ENCODE measurements at places on chromosomes 4 and X.

DNA sequence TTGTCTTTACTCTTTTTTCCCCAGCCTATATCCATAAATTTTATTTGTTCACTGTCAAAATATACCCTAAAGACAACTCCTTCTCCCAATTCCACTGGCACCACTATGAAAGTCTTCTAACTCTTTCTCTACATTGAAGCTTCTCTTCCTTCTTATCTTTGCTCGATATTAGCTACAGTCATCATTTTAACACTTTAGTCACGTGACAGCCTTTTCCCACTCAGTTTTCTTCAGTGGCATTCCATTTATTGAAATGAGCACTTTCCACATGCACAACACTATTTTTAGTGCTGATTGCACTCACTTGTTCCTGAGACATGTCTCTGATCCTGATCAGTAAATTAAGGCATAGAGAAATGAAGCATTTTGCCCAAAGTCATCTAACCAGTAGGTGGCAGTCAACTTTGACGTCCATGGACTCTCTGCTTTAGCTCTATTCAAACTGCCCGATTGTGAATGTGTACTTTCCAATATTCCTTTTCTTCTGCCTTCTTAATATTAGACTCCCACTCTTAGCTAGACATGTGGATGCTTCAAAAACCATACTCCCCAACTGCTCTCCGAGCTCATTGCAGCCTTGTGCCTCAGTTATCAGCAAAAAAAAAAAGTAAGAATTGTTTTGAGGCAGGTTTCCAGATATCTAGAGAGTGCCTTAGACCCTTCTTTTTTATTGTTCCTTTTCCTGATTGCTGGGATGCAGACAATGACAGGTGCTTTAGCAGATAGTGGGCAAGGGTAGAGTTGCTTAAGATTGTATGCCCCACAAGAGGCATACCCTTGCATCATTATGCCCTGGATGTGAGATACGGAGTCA lies 394.4 kb upstream of the ADGRL3 start:
- DNase-seq, result no peak

- peak; percentile 99 for DNase-seq
These were observed 20.5 kb upstream of the DHRSX start for GRCh38 chrX:2521092-2521926.

- no peak for DNase-seq
These were observed 469.0 kb downstream of the TLL1 start for GRCh38 chr4:166341992-166342391.

DNA sequence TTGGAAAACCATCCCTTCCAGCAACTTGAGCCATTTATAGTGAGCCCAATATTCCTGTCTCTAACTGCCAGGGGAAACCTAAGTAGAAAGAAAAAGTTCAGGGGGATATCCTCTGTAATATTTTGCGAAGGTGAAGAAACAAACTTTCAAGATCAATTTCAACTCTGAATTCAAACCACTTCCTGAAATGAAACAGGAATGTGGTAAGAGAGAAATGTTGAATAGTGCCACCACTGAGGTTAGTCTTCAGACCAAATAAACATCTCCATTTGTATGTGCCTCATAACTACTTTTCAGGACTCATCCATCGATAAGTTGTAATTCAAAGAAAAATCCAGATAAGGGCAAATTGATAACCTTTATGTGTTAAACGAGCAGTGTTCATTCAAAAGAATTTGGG lies 128.7 kb downstream of the GABRB1 start:
- DNase-seq, result peak; percentile 5

- no peak for DNase-seq
These were observed 208.9 kb downstream of the ADAMTS3 start for GRCh38 chr4:72360075-72360474.

- no peak for DNase-seq
These were observed 25.4 kb upstream of the HTRA3 start for GRCh38 chr4:8244001-8244757.

DNA sequence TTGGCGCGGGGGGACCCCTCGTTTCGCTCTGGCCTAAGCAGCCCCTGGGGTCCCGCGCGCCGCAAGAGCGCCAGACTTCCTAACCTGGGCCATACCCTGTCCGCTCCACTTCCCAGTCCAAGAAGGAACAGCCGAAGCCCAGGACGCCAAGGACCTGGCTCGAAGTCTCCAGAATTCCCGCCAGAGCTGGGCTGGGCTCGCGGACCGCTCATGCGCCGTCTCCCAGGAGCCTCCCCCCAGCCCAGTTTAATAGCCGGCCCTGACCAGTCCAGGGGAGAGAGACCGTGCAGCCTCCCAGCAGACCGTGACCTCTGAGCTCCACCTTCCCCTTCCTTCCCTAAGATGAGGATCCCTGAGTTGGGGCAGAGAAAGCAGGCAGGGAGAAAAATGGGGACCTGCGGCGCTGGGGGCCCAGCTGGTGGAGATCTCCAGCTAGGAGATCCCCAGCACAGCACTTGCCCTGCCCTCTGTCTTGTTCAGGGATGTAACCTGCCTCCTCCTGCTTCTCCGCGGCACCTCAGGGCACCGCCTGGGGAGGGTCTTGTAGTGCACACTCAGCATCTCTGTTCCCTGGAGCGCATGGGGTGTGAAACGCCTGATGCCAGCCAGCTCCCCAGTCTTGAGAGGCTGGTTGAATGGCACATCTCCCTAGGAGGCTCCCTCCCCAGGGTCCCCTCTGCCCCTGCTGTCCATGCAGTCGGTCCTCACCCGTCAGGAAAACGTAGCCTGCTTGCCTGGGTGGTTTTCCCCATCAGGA lies 1.2 kb upstream of the LETM1 start:
- peak; percentile 10 for DNase-seq

DNA sequence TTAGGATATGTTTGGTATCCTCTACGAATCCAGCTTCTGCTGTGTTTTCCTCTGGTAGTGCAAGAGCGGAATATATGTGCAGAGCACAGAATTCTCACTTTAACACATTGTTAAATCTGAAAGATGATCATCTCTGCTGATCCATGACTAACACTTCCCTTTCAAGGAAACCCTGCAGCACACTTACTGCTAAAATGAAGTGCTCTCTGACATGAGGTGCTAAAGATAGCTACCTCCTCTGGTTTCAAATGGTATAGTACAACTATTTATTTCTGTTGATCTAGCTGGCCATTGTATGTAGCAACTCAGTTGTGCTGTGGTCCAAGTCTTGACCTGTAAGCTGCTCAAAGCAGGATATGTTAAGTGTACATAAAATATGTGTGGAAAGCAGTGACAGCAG lies 162.4 kb upstream of the FMR1 start:
- no peak for DNase-seq

GRCh38 chr4:169899295-169899694 lies 126.9 kb downstream of the MFAP3L start:
- no peak for DNase-seq

DNA sequence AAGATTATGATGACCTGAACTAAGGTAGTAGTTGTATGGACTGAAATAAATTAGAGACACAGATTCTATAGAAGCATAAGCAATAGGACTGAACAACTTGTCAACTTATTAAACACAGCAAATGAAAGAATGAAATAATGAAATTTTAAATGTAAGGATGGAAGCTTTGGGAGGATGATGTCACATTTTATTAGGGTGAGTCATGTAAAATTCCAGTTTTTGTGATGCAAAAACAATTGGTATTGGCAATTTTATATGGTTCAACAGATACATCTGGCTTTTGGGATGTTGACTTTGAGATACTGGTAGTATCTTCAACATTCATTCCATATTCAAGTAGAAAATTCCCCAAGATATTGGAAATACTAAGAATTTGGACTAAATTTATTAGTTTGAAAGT lies 72.7 kb upstream of the IL15 start:
- no peak for DNase-seq

Data from CD14-positive monocyte (primary cell).